Mesendoderm (in vitro differentiated cells): ENCODE measurements at places on chromosomes 4 and X.

DNA sequence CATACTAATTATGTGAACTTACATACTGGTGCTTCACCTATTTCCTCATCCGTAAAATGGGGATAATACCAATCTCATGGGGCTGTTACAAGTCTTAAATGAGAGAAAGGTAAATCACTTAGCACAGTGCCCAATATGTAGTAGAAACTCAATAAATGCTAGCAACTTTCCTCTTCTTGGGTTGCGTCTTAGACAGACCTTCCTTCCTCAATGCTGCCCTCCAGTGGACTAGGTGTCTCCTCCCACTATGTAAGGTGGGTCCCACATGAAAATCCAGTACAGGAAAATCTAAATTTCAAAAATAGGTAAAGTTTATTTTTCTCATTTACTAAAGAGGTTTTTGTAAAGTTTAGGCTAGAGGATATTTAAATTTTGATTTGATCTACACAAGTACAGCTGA is 20.6 kb downstream of the ZDHHC9 start:
- DNase-seq, result peak; percentile 39

- DNase-seq, result peak; percentile 41
Observed at GRCh38 chrX:39473812-39474211, 623.9 kb downstream of the BCOR start.

GRCh38 chr4:109912706-109913595 is at the start of gene EGF:
EGF (plus strand) TSS chr4:109912883; CDS start chr4:109913336, 453 bp downstream.
- DNase-seq, result peak; percentile 90

DNA sequence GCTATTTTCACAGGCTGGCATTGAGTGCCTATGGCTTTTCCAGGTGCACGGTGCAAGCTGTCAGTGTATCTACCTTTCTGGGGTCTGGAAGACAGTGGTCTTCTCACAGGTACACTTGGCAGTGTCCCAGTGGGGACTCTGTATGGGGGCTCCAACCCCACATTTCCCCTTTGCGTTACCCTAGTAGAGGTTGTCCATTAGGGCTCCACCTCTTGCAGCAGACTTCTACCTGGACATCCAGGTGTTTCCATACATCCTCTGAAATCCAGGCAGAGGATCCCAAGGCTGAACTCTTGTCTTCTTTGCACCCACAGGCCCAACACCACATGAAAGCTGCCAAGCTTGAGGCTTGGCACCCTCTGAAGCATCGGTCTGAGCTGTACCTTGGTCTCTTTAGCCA is 735.7 kb upstream of the INTU start:
- DNase-seq, result no peak

- no peak for DNase-seq
Observed at GRCh38 chr4:112329672-112330375, 32.7 kb downstream of the ALPK1 start.

GRCh38 chrX:64894454-64895038 is 81.7 kb downstream of the ZC4H2 start:
- peak; percentile 71 for DNase-seq

DNA sequence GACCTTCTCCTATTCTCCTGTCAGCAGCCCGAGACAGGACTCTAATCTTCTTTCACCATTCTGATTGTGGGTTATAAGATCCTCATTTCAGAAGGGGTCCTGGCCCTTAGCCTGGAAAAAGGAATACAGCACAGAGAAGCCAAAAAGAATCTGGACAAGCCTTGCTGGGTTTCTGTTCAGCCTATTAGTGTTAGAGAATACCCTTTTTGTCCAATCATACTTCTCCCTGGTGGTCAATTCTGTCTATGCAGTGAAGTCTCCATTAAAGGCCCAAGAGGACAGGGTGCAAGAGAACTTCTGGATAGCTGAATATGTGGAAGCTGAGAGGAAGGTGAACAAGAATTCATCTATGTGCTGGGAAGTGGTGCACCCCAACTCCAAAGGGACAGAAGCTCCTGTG is 105.7 kb upstream of the AGA start:
- DNase-seq, result no peak

DNA sequence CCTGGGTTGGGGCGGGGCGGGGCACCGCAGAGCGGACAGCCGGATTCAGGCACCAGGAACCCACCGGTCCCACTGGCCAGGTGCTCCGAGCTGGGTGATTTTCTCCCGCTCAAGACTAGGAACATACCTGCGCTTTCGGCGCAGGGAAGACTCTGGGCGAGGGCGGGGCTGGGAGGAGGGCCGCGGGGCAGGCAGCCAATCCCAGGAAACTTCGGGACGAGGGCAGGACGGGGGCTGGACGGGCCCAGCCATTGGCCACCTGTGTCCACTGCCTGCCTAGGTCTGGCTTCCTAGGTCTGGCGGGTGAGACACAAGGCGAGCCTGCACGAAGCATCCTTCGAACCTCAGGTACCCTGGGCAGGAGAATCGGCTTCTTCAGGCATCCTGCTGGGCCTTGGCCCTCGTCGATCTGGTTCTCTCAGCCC is 274 bp upstream of the ERVMER34-1 start:
- DNase-seq, result peak; percentile 86

- peak; percentile 13 for DNase-seq
Observed at GRCh38 chr4:105551965-105552746, at the start of gene ARHGEF38. ARHGEF38 (plus strand) TSS chr4:105552620; CDS start chr4:105552766, 146 bp downstream.

- peak; percentile 87 for DNase-seq
Observed at GRCh38 chr4:3868211-3869173, 102.3 kb downstream of the ADRA2C start.

- no peak for DNase-seq
Observed at GRCh38 chr4:41443340-41444079, 94.4 kb upstream of the LIMCH1 start.

- no peak for DNase-seq
Observed at GRCh38 chrX:19704132-19704531, 183.3 kb downstream of the SH3KBP1 start.

DNA sequence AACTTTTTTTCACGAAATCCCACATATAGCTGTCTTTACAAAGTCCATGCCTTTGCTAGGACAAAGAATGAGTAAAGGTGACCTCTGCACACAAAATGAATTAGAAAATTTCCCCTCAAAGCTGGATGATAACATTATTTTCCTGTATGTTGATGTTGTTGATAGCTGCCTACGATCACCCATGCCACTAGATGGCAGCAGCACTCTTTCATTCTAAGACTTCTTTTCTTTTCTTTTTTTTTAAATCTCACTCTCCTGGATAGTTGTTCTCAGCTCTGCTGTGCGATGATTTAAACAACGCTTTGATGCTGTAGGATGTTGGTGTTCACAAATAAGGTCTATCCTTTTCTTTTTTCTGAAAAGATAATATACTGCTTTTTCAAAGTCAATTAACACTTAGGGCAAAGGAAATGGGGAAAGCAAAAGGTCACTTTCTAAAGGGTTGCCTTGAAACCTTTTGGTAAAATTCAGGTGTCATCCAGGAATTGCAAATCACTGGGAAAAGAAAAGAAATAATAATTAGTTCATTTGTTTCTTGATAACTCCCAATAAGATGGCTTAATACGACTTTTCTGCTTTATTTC is 266.8 kb downstream of the C4orf33 start:
- DNase-seq, result peak; percentile 71

DNA sequence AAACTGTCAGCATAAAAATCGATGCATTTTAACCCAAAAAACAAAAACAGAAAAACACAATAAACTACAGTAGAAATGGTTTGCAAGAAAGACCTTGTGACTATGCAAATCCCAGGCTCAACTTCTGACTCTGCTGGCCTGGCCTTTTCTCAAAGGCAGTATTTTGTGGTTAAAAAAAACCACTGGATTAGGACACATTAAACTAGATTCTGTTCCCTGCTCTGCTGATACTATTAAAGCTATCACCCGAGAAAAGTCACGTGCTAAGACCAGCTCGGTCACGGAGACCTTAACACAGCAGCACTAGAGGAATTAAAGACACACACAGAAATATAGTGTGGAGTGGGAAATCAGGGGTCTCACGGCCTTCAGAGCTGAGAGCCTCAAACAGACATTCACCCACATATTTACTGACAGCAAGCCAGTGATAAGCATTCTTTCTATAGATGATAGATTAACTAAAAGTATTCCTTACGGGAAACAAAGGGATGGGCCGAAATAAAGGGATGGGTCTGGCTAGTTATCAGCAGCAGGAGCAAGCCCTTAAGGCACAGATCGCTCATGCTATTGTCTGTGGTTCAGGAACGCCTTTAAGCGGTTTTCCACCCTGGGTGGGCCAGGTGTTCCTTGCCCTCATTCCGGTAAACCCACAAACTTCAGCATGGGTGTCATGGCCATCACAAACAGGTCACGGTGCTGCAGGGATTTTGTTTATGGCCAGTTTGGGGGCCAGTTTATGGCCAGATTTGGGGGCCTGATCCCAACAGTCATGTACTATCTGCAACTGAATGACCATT is 16.1 kb downstream of the CBR4 start:
- peak; percentile 40 for DNase-seq

DNA sequence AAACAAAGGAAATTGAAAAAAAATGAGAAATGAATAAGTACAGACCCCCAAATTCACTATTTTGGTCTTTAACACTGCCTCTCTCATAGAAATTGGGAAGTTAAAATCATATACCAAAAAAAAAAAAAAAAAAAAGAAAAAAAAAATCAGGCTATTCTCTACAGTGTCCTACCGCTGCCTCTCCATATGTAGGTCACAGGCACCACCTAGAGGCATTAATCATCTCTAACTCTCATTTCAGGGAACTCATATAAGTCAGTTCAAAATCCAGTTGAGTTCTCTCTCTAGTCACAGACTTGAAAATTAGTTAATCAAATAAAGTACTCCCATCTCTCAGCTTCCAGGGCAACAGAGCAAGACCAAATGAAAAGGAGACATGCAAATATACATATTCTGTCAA is 47.9 kb downstream of the COX18 start:
- DNase-seq, result peak; percentile 73

- DNase-seq, result peak; percentile 37
Observed at GRCh38 chr4:181204109-181204508, 1039.1 kb upstream of the TENM3 start.

DNA sequence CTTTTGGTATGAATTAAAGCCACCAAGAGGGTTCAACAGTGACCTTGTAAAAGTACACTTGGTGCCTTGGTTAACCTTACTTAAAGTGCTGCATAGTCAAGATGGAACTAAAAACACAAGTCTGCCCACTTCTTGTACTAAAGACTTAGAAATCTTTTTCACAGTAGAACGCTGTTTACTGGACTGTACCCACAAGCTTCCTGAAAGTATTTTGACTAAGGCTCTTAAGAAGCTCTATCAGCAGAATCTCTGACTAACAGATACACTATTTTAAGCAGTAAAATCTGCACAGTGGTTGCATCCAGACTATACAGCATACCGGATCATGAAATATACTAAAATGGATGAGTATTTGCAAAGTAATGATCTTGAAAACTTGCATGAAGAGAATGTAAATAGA is 7.2 kb downstream of the RAB28 start:
- DNase-seq, result no peak

GRCh38 chrX:109839694-109840567 is 106.9 kb upstream of the ACSL4 start:
- DNase-seq, result peak; percentile 86

DNA sequence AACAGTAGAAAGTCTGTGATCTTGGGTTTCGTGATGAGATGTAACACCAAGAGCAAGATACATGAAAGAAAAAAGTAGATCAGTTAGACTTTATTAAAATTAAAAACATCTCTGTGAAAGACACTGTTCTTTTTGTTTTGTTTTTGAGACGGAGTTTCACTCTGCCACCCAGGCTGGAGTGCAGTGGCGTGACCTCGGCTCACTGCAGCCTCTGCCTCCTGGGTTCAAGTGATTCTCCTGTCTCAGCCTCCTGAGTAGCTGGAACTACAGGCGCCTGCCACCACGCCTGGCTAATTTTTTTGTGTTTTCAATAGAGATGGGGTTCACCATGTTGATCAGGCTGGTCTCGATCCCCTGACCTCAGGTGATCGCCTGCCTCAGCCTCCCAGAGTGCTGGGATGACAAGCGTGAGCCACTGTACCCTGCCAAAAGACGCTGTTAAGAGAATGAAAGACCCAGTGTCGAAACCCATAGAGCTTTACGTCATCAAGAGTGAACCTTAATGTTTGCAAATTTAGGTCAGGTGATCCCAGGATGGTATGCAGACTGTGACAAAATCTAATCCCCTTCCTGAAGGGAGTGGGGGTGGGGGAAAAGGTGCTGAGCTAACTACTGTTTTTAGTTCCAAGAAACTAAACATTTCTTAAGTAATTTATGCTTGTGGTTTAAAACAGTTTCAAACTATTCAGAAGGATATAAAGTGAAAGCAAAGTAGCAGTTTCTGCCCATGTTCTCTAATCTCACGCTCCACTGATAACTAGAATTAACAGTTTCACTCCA is 8.0 kb downstream of the OFD1 start:
- peak; percentile 76 for DNase-seq

GRCh38 chr4:3192188-3192587 is 56.8 kb upstream of the MSANTD1 start:
- DNase-seq, result no peak

DNA sequence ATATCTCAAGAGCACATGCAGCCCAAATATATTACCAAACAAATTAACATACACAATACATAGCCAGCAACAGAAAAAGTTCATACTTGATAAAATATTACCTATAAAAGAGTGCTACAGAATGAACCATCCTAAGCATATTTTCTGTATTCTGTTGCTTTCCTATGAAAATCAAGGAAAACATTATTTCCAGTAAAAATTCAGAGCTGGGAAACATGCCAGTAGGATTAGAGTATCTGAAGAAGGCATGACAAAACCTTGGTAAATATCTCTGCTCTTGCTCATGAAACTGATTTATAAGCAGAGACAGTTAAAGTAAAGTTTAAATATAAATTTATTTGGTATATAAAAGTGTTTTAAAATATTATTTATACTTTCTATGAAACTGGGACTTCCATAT is 599.7 kb downstream of the ARAP2 start:
- no peak for DNase-seq

- DNase-seq, result no peak
Observed at GRCh38 chrX:310621-311155, 7.9 kb downstream of the GTPBP6 start.
